ENCODE measurements at places on chromosomes 1 and 21.
A peak's percentile ranks its signal among the peaks of the same experiment; 100 is the strongest.

DNA sequence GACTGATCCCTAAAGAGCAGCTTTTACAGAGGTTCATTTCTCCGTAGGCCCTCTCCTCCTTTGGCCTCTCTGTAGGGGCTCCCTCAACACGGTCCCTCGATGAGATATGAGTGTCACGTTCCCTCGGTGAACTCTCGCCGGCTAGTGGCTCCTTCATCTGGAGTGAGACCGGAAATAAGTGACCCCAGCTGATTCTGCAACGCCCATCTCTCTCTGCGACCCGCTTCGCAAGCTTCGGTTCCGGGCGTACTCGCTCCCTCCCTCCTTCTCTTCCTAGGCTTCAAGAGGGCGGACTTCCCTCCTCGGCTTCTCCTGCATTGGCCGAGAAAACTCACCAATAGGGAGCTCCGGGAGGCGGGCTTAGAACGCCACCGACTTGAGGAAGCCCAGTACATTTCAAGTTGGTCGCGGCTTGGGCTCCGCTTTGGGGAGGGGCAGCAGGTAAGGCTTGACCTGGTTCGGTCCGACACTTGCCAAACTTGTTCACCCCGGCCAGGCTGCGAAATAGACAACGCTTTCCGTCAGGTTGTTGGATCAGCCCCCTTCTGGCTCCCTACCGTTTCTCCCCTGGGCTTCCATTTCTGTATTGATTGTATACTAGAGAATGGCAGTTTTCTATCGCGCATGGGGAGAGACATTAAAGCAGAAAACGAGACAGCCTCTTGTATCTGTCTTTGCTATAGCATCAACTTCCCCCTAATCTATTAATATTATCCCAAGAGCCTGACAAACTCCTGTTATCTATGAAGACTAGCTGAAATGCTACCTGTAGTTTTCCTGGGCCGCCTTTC is at the start of the genes ANKRD34A and POLR3GL:
TSS of gene ANKRD34A (minus strand) at position 248 of the 791 bp plus-strand sequence. CDS start 2,816 bp downstream, outside the sequence.
TSS of gene POLR3GL (plus strand) at position 363 of the 791 bp plus-strand sequence. CDS start 10,176 bp downstream, outside the sequence.
- peak; percentile 61 for DNase-seq

DNA sequence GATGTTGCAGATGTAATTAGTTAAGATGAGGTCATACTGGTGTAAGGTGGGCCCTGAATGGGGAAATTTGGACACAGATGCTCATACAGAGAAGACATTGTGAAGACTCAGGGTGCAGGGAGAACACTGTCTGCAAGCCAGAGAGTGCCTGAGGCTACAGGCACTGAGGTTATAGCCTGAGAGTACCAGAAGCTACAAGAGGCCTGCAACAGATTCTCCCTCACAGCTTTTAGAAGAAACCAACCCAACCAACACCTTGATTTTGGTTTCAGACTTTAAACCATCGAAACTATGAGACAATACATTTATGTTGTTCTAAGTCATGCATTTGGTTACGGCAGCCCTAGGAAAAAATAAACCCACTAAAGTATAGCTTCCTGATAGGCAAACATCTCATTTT is 321.7 kb upstream of the USP25 start:
- no peak for DNase-seq

DNA sequence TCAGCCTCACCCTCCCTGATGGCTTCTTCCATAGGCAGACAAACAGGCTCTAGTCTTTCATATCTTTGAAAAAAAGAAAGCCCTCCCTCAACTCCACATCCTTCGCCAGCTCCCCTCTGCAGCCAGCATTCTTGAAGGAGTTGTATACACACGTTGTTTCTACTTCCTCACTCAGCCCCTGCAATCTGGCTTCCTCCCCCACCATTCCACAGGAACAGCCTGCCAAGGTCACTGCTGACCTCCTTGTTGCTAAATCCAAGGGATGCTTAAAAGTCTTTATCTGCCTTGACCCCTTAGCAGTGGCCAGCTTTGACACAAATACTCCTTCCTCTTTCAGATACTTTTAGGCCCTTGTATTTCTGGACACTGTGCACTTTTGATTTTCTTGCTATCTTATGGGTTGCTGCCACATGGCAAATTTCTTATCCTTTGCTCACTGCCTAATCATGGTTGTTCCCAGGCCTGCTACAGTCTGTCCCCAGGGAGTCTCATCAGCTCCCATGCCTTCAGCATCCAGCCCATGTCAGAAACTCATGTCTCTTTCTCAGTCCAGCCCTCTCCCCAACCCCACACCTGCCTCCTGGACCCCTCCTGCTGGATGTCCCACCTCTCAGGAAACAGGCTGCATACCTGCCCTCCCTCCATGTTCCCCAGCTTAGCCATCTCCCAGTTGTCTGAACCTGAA is 8.3 kb downstream of the FAM229A start:
- no peak for DNase-seq

DNA sequence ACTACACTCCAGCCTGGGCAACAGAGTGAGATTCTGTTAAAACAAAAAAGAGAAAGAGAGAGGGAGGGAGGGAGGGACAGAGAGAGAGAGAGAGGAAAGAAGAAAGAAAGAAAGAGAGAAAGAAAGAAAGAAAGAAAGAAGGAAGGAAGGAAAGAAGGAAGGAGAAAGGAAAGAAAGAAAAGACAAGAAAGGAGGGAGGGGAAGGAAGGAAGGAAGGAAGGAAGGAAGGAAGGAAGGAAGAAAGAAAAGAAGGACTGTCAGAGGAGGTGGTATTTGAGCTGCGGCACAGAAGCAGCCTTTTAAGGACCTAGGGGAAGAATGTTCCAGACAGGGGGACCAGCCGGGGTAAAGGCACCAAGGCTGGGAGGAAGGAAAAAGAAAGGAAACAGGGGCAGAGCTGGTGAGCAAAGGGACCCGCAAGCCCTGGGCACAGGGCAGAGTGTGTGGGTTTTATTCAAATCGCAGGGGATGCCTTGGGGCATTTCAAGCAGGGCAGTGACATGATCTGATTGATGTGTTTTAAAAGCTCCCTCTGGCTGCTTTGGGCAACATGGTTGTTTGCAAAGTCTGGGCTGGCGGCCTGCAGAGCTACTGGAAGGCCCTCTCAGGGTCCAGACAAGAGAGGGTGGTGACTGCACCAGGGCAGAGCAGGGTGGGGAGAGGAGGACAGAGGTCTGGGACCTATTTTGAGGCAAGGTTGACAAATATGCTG is 176.9 kb upstream of the VAMP3 start:
- no peak for DNase-seq

- no peak for DNase-seq
These were observed 73.9 kb downstream of the KCNJ6 start for GRCh38 chr21:37842163-37842919.

DNA sequence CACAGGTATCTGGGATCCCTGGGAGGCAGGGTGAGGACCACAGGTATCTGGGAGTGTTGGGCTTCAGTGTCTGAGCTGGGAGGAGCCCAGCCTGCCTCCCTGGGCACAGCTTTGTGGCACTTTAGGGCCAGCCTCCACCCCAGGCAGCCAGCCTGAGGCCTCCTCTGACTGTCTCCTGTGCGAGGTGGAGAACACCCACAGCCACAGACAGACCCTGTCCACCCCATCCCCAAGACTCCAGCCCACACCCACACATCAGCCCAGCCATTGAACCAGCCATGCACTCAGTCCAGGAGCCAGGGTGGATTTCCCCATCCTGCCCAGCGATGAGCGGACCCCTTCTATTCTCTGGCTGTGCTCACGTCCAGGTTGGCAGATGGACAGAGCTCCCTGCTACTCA is 21.8 kb upstream of the TNFRSF1B start:
- no peak for DNase-seq

DNA sequence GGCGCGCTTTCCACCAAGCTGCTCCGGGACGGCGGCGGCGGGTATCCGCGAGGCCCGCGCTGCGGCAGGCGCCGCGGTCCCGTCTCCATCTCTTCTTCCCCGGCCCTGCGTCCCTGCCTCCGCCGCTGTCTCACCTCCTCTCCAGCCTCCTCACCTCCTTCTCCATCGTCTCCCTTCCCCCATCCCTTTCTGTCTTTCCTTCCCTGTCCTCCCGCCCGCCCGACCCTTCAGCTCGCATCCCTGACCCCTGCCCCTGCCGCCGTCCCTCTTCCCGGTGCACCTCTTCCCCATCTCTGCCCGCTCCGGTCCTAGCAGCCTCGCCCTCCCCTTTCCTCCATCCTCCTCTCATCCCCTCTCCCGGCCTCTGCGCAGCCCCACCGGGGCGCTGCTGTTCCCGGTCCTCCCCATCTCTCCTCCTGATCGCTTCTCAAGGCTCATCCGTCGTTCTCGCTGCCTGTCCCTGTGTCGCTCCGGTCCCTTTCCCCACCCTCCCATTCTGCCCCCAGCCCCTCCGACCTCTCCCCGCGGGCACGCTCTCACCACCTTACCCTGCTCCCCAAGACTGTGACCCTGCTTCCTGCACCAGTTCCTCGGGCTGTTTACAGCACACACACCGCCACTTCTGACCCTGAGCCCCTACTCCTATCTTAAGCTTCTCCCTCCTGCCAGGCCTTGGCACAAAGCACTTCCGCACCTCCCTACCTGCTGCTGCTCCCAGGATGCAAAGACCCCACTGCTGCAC is 760 bp upstream of the NPHP4 start:
- no peak for DNase-seq

GRCh38 chr1:2543543-2544092 is 12.6 kb upstream of the TNFRSF14 start:
- DNase-seq, result no peak

DNA sequence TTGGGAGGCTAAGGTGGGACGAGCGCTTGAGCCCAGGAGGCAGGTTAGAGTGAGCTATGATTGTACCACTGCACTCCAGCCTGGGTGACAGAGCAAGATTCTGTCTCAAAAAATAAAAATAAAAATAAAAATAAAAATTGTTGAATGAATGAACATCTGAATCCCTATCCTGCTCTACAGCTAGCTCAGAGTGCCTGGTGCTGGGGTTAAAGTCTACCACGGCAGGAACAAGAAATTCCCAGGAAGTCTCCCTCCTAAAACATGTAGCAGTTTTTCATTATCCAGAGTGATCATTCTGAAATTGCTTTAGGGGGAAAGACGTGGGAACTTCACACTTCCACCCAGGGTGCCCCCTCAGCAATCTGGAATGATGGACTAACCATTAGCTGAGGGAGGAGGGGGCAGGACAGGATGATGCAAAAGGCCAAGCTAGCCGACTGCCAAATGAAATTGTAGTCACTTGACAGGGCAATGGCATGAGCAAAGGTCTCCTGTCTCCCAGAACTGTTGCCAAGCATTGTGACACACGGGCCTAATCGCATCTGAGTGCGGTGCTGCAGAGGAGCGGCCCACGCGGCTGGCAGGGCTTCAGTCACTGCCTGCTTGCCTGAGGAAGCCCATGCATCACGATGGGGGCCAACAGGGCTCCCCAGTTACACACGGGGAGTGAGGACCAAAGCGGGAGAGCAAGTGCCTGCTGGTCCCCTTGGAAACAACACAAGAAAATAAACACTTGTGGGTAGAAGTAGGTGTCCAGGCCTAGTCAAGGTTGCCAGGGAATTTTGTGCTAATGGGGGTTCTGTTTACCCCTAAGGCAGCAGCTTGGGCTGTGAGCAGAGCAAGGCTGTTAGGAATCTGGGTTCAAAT is 85.7 kb downstream of the NENF start:
- peak; percentile 49 for DNase-seq

DNA sequence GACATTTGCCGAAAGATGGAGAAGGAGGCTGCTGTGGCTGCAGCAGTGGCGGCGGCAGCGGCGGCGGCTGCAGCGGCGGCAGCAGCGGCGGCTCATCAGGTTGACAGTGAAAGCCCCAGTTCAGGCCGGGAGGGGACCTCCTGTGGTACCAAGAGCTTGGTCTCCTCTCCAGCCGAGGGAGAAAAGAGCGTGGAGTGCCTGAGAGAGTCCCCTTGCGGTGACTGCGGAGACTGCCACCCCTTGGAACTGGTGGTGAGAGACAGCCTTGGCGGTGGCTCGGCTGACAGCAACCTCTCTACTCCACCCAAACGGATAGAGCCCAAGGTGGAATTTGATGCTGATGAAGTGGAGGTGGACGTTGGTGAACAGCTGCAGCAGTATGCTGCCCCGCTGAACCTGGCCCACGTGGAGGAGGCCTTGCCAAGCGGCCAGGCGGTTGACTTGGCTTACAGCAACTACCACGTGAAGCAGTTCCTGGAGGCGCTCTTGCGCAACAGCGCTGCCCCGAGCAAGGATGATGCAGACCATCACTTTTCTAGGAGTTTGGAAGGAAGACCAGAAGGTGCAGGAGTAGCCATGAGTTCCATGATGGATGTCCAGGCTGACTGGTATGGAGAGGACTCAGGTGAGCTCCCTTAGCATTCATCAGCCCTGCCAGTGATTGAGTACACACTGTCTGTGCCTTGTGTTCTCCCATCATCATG is 6.3 kb downstream of the ZBTB8B start:
- no peak for DNase-seq

- no peak for DNase-seq
These were observed 125.5 kb downstream of the CLEC20A start for GRCh38 chr1:178371235-178371634.

DNA sequence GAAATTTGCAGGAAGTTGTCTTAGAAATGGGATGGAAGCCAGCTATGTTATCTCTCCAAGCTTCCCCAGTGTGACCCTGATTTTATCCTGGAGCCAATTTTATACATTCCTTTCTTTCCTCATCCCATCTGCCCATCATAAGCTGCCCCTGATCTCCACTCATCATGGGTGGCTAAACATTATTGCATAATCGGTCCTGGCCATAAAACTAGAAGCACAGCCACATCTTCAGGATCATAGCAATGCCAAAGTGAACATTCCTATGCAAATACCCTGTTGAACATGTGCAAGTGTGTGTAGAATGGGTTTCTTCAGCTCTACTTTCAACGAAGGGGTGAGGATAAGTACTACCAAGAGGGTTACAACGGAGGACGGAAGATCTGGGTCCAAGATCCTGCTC is 50.6 kb upstream of the COG2 start:
- DNase-seq, result no peak

GRCh38 chr1:243974451-243975292 is 76.4 kb upstream of the ZBTB18 start:
- DNase-seq, result no peak

GRCh38 chr1:156502894-156503697 is 2.5 kb upstream of the MEF2D start:
- DNase-seq, result peak; percentile 86

GRCh38 chr1:10877894-10878293 is 81.4 kb upstream of the CASZ1 start:
- DNase-seq, result no peak

Data from AG09309 (cell line).